ENCODE measurements at places on chromosomes 6 and 20.

GRCh38 chr6:141953072-141953471 is 179.7 kb upstream of the GJE1 start:
- DNase-seq: no peak

GRCh38 chr6:140540743-140541142 is 1166.3 kb upstream of the CITED2 start:
- DNase-seq: no peak

DNA sequence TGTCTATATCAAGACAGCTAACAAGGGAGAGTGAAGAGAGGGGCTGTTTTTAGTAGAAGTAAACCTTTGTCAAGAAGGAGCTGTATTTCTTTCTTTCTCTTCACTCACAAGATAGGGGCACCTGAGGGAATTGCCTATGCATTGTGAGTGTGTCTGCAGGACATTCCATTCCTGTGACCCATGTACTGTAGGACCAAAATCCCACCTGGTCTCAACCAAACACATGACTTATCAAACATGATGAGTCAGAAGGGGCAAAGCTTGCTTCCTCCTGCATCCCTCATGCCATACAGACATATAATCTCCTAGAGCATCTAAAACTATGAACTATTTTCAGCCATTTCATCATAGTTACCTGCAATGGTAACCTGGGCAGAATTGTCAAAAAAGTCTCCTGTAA is 21.8 kb downstream of the PKHD1 start:
- no peak for DNase-seq

GRCh38 chr6:128033156-128033555 is 132.3 kb upstream of the THEMIS start:
- DNase-seq: no peak

GRCh38 chr20:59585714-59586409 is 18.5 kb upstream of the PHACTR3 start:
- no peak for DNase-seq

- DNase-seq: no peak
Measured at GRCh38 chr6:86448398-86448797, 488.9 kb upstream of the HTR1E start.

GRCh38 chr6:5729080-5729434 is 277.7 kb downstream of the NRN1 start:
- DNase-seq: no peak

DNA sequence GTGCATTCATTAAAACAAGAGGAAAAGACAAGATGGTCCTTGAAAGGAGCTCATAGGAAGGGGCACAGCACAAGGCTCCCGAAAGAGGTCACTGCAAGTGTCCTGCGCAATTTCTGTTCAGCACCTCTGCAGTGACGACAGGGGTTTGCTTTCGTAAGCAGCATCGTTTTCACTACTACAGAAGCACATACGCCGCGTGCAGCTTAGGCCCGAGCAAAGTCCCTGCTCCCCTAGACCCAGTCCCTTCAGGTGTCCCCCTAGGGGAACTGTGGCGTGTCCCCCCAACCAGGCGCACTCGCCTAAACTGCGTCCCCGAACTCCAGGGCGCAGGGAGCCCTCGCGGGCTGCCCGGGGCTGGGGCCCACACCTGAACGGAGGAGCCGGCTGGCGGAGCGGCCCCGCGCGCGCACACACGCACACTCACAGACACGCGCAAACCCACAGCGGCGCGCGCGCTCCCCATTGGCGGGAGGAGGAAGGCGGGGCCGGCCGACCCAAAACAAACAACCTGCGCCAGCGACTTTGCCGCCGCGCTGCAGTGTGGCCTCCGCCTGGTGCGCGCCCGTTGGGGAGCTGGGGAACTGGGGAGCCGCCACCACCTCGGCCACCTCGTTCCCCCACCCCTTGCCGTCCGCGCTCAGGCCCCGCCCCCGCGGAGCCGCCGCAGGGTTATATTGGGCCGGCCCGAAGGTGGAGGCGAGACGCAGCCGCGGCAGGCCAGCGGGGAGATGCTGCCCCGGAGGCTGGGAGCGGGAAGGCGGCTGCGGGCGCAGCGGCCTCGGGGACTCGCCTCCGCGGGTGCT is at the start of gene FOXQ1:
FOXQ1 (plus strand) TSS at position 699 of the 803 bp plus-strand sequence. CDS start 607 bp downstream, outside the sequence.
- DNase-seq: no peak

- no peak for DNase-seq
Measured at GRCh38 chr6:87397656-87398055, 10.1 kb upstream of the CFAP206 start.

DNA sequence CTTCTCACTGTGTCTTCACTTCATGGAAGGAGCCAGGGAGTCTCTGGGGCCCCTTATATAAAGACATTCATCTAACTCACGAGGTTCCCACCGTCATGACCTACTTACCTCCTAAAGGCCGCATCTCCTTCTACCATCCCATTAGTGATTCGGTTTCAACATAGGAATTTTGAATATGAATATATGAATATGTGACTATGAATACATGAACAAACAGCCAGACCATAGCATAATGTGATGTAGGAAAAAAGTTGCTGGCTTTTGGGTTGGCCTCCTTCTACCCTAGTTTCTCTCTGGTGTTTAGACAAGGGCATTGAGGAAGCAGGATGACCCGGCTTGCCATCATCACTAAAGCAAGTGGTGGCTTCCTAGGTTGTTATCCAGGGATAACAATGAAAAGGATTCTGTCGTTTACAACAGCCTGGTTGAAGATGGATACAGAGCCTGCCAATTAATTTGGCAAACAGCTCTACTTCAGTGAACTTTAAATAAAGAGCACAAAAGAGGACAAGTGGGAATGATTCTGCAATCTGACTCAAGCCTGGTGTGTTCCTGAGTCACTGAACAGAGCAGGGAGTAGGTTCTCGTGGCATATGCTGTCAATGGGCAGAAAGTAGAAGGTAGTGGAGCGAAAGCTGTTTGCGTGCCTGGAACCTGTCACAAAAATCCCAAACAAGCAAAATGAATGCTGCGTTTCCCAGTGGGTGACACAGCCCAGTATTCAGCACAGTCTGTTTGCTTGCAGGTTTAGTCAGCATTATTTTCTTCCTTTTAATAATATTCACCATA is 44.0 kb upstream of the DOK5 start:
- no peak for DNase-seq

DNA sequence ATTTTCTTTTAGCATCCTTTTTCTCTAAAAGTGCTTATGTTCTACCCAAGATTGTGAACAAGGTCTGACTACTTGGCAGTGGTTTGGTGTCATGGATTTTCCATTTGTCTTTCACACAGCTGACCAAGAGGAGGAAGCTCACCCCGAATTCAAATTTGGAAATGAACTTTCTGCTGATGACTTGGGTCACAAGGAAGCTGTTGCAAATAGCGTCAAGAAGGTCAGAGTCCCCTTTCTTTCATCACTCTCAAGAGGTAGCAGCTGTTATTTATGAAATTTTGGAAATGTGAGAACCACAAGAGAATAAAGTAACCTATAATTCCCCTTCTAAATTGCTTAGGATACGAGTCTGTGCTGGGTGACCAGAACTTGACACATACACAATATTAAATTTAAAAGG is 113.0 kb upstream of the LAMP5 start:
- no peak for DNase-seq

All from CD4-positive, alpha-beta T cell treated with Interleukin-2 at 100 ng/mL for 4 hours (primary cell).